ENCODE measurements at places on chromosomes 1 and 21.

DNA sequence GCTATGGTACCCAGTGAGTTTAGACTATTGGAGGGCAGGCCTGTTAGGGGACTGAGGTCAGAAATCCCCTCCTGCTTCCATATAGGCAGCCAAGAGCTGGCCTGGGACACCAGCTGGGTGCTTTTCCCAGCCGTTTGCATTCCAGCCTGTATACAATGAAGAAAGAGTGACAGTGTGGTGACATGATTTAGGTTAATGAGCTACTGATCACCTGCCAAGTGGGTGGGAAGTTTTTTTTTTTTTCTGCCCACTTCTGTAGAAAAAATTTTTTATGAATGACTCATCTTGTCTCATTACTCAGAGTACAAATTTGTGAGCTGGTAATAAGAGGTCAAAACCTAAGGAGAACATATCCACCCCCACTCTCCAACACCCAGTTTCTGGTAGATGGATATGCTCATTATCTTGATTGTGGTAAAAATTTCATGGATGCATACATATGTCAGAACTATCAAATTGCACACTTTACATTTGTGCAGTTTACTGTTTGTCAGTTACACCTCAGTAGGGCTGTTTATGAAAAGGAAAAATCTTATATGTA, 16.4 kb upstream of the CGN start:
- DNase-seq: peak; percentile 80

- no peak for DNase-seq
These were observed 23.1 kb upstream of the ABL2 start for GRCh38 chr1:179252606-179253005.

DNA sequence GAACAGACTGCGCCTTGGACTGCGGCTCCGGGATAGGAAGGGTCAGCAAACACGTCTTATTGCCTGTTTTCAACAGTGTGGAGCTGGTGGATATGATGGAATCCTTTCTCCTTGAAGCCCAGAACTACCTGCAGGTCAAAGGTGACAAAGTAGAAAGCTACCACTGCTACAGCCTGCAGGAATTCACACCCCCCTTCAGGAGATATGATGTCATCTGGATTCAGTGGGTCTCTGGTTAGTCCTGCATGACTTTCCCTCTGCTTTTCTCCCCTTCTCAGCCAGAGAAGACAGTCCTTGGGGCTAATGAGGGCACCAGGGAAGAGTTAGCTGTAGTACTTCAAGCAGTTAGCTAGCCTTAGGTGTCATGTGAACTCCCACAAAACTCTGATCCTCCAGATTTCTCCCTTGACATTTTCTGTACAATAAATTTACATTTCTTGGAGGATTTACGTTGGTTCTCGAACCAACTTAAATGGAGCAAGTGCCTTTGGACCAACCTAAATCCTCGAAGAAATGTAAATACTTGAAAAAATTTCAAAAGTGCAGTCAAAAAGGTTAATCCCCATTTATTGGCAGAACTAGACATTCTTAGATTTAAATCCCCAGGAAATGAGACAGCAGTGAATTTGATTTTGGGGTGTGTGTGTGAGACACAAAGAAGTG, 20.9 kb downstream of the NTMT2 start:
- DNase-seq: no peak

- DNase-seq: no peak
These were observed 16.7 kb downstream of the DISC1 start for GRCh38 chr1:231643071-231643934.

DNA sequence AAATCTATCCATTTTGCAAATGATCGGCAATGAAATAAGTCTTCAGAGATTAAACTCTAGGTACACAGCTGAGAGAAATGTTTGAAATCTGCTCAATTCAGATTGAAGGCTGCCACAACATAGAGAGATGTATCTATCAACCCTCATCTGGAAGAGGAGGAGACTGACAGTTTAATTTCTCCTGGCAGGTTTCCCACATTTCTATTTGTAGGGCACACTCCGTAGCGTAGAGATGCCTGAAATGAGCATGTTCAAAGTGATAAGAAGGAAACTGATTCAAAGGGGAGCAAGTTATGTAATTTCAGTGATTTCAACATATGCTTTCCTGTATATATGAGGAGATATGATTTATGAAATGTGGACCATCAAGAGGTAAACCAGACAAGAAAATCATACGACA, 44.1 kb downstream of the NIBAN1 start:
- DNase-seq: no peak

- no peak for DNase-seq
These were observed 86.0 kb downstream of the UBIAD1 start for GRCh38 chr1:11358984-11359383.

GRCh38 chr1:31196685-31197084, 43.0 kb downstream of the NKAIN1 start:
- DNase-seq: peak; percentile 43

GRCh38 chr21:20661745-20662422, 336.3 kb upstream of the NCAM2 start:
- DNase-seq: no peak

DNA sequence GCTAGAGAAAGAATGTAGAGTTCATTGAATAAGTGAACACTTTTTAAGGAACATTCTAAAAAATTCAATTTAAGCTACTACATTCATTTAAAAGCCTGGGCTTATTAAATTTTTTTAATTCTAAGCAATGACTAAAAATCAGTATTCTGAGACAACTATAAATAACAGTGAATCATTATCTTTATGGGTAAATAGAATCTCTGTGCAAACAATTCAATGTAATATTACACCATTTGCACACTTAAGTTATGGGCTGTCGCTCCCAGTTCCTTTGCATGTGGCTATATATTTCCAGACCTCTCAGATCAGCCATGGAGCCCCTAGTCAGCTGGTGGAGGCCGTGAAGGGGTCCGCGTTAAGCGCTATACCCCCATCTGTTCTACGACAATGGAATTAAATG, 65.1 kb downstream of the KCNK1 start:
- no peak for DNase-seq
